ENCODE measurements at places on chromosomes 6 and 20. TPM values are rescaled to one million over a fixed set of nuclear protein-coding genes. Genes with fewer than 3 reads are reported as not detected.

The MTFR2 gene
- total RNA-seq = 0.64 TPM

The NOTCH4 gene
- total RNA-seq = 0.72 TPM

The ESF1 gene
- 12.1 TPM for total RNA-seq

The ADGRF1 gene
- total RNA-seq = 6.7 TPM

The CD93 gene
- 0.21 TPM for total RNA-seq

The TNNC2 gene
- 0.43 TPM for total RNA-seq

The ZNF217 gene
- total RNA-seq = 41.1 TPM

The AVP gene
- total RNA-seq = not detected

The KIF25 gene
- not detected for total RNA-seq

The TULP1 gene
- total RNA-seq = not detected

The DAAM2 gene
- 0.24 TPM for total RNA-seq

The MYLK2 gene
- total RNA-seq = not detected

The TPD52L1 gene
- total RNA-seq = 121 TPM

The HLA-DRA gene
- not detected for total RNA-seq

The GMPR gene
- total RNA-seq = not detected

The PDE7B gene
- 0.24 TPM for total RNA-seq

The C20orf204 gene
- total RNA-seq = 0.85 TPM

The C6orf118 gene
- total RNA-seq = 0.21 TPM

The BTBD3 gene
- 20.0 TPM for total RNA-seq

The METTL24 gene
- not detected for total RNA-seq

The SNAP25 gene
- not detected for total RNA-seq

The KCNK17 gene
- total RNA-seq = not detected

The OR2B6 gene
- total RNA-seq = not detected

The DDX43 gene
- 0.48 TPM for total RNA-seq

The THBS2 gene
- total RNA-seq = 10.6 TPM

The SH3BGRL2 gene
- total RNA-seq = 11.5 TPM

The PPP2R5D gene
- 23.7 TPM for total RNA-seq

The FAM210B gene
- 26.0 TPM for total RNA-seq

The TOX2 gene
- total RNA-seq = not detected

The CLPSL2 gene
- not detected for total RNA-seq
